ENCODE measurements at places on chromosomes 5 and 9.

- no peak for DNase-seq
These were observed 29.1 kb downstream of the GFPT2 start for GRCh38 chr5:180323941-180324600.

GRCh38 chr9:15231788-15232635, 75.0 kb downstream of the TTC39B start:
- no peak for DNase-seq

DNA sequence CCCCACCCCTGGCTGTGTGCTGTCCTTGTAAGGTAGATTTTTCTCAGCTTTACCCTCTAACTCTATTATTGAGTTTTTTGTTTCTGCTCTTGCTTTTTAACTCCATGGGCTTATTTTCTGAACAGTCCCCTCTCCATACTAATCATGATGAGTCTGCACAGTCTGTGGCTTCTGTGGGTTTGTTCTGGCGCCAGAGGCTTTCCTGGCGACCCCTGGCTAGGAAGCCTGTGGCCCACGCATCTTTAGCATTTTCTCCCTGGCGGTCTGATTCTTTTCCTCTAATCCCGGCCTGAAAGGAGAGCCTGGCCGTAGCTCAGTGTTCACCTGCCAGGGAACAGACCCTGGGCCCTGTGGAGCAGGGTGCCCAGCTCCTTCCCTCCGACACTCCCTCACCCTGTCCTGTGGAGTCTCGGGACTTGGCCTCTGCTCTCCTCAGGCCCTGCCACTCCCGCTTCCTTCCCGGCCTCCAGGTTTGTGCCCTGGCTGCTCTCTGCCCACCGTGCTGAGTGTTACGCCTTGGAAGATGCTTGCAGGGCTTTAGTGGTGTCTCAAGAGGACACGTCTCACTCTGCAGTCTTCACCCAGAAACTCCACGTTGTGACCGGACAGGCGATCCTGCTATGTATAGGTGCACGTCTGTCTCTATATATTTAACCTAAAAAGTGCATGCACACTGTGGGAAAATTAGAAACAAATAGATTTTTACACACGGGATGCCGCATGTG, 31.7 kb upstream of the LRRC14B start:
- DNase-seq = no peak

DNA sequence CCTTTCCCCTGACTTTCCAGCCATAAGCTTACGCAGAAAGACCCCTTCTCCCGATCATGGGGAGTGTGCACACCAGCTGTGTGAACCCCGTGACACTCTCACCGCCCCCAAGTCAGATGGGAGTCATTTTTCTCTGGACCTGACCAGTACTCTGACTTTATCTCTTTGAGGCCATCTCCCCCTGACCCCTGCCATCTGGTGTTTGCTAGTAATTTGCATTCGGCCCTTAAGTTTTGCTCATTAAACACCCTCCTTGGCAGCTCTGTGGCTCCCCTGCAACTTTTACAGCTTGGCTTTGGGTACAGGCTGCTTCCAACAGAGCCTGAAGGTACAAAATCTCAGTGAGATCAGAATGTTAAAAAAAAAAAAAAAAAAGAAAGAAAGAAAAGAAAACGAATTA, 43.9 kb downstream of the PDZD2 start:
- DNase-seq = no peak

DNA sequence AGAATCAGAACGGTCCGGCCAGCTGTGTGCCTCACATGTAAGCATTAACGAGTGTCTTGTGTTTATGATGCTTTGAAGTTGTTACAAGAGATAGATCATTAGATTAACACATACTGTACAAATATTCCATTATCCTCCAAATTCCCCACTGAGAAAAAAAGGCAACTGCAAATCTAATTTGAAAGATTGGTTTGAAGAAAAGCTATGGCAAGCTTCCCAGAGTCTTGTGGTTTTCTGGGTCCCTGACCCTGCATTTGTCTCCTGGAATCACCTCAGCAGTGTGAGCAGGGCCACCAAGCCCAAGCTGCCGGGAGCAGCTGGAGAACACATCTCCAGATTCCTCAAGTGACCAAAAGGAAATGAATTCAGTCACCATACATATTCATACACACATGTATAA, 36.9 kb upstream of the ADAMTS16 start:
- no peak for DNase-seq
